ENCODE measurements at places on chromosomes 4 and X. TPM values are rescaled to one million over a fixed set of nuclear protein-coding genes. Genes with fewer than 3 reads are reported as not detected.

- DNase-seq, result no peak
Observed at GRCh38 chr4:2725380-2725779, 30.8 kb downstream of the TNIP2 start.

GRCh38 chr4:52290466-52290865 lies 239.4 kb downstream of the SPATA18 start:
- DNase-seq, result no peak

- DNase-seq, result peak; percentile 18
Observed at GRCh38 chrX:121641560-121641959, 594.1 kb downstream of the GLUD2 start.

GRCh38 chrX:1455948-1456280 lies 3.2 kb upstream of the ASMTL start:
- DNase-seq, result no peak

DNA sequence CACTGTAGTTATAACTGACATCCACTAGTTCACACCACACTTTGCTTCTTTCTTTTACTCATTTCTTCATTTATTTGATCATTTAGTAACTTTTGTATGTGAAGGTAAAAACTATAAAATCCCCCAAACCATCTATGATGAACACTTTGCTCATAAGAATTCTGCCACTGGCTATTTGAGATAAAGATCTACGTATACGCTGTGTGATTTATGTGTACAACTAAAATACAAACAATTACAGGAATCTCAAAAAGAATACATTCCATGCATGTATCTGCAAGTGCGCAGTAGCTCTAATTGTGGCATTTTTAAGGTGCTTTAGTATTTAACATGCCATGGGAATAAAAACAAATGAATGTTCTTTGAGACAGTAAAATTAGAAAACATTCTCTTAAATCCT lies 156.9 kb upstream of the NAP1L5 start:
- DNase-seq, result no peak

DNA sequence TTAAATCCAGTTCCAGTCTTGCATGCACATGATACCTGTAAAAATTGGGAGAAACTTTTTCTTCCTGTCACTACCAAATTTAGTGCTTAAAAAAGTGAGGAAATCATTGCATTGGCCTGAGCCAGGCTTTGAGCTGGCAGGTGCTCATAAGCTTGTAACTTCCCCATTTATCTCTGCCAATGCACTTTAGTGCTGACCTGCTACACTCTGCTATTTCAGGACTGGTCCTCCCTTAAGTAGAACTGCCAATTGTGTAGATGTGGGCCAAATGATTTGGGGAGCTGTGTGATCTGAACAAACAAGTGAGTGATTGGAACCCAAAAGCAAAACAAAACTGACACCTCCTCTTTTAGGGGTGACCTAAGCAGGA lies 51.8 kb downstream of the ZNF827 start:
- DNase-seq, result no peak

GRCh38 chrX:10628906-10629305 lies 8.5 kb upstream of the MID1 start:
- no peak for DNase-seq

DNA sequence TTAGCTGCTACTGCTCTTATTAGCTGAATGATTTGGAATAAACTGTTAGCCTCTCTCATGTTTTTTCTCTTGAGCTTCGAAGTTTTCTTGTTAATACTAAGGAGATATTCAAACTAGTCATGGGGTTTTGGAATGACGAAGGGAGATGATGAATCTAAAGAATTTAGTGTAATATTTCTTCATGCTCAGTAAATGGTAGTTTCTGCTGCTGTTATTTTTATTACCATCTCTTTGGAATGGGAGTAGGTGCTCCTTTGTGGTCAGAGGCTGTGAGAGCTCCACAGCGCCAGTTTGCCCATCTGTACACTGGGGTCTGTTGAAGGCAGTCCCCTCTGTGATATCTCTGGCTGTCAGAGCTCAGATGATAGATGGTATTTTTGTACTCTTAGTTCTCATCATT lies 33.7 kb downstream of the HTT start:
- DNase-seq, result no peak

- DNase-seq, result no peak
Observed at GRCh38 chr4:113788888-113789287, 27.4 kb upstream of the CAMK2D start.

- DNase-seq, result no peak
Observed at GRCh38 chr4:38802561-38803355, 1.8 kb downstream of the TLR1 start.

DNA sequence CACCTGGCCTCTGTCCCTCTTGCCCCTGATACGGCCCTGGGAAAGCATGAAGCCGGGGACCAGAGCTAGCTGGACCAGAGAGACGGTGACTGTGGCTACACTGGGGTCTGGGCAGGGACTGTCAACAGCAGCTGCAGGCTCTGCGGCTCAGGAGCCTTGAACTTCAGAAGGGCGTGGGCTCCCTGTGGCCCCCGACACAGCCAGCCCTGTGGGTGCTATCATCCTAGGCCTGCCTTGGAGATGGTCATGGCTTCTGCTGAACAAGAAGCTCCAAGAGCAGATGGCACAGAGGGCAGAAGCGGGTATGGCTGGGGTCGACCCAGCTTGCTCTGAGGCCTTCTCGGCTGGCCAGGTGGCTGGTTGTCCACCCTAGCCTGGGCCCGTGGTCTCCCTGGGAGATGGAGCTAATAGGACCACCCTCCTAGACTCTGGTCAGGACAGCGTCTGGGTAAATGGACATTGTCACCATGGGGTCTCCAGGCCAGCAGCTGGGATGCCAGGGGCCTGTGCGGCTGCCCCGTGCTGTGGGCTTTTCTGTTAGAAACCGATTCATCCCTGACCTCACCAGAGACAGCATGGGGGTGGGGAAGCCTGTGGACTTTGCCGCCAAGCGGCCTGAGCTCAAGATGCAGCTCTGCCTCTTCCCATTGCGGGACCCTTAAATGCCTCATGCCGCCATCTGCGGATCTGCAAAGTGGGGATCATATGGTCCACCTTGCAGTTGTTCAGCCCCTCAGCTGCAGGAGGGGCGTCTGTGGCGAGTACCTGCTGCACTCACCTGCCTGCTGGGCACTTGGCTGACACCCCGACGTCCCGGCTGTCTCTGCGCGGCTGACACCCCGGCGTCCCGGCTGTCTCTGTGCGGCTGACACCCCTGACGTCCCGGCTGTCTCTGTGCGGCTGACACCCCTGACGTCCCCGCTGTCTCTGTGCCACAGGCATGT lies 21.1 kb downstream of the CPZ start:
- DNase-seq, result no peak

DNA sequence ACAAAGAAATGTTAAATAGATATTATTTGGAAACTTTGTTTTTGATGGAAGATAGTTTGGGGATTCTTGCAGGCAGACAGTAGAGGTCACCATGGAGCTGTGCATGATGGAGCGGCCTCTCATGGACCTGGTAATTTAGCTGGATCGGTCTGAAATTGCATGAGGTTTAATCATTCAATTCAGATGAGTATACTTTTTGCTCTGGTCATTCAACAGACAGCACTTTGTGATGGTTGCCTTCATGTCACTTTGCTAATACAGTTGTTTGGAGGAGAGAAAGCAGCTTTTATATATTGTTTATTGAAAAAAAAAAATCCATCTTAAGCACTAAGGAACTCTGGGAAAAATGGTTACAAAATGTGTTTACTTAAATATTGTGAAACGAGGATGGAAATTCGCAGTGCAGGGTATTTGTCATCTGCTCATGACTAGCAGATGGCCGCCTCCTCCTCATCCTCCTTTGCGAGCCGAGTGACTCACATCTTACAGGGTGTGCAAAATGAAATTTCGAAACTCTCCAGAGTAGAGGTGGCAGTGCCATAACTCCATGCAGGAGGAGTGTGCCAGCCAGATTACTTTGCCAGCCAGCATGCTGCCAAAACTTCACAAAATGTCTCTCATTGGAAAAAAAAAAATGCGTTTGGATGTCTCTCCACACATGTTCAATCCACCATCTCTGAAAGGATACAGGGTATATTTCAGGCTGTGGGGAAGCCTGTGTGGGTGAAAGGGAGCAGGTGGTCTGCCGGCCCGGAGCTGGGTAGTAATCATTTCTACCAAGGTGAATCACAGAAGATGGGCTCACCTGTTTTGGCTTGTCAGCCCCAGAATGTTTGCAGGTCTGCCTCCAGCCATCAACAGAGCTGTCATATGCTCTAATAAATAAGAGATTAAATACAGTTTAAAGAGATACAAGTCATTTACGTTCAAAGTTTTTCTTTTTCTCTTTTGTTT lies 314.9 kb upstream of the DIPK2B start:
- DNase-seq, result peak; percentile 87

GRCh38 chr4:26464420-26465095 lies 25.7 kb downstream of the CCKAR start:
- no peak for DNase-seq

- no peak for DNase-seq
Observed at GRCh38 chr4:181685461-181685860, 557.7 kb upstream of the TENM3 start.

DNA sequence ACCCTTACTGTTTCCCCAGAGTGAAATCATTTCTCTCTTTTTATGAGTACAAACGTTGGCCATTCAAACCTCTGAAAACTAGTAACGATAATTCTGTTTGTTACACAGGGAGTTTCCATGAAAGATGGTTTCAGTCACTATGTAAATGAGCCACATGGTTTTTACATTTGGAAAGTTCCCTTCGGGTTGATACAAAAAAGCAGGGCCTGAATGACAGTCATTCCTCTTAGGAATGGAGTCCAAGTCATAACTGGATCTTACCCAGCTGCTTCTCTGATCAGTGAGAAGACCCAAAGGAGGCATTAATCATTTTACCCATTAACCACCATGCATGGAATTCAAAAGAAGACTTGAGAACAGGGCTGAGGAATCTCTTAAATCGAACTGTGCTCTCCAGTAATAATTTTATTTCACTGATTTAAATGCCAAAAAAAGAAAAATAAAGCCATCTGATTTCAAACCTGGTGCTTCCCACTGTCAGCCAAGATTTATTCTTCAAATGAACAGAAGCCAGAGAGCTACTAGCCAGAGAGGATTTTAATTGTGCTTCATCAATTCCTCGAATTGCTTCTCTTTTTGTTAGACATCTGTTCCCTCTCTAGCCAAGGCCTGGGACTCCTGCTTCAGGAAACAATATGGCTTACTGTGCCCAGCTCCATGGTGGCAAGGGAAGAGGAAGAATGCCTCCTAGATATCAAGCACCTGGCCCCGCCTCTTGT lies 3.2 kb downstream of the SOWAHB start:
- no peak for DNase-seq

DNA sequence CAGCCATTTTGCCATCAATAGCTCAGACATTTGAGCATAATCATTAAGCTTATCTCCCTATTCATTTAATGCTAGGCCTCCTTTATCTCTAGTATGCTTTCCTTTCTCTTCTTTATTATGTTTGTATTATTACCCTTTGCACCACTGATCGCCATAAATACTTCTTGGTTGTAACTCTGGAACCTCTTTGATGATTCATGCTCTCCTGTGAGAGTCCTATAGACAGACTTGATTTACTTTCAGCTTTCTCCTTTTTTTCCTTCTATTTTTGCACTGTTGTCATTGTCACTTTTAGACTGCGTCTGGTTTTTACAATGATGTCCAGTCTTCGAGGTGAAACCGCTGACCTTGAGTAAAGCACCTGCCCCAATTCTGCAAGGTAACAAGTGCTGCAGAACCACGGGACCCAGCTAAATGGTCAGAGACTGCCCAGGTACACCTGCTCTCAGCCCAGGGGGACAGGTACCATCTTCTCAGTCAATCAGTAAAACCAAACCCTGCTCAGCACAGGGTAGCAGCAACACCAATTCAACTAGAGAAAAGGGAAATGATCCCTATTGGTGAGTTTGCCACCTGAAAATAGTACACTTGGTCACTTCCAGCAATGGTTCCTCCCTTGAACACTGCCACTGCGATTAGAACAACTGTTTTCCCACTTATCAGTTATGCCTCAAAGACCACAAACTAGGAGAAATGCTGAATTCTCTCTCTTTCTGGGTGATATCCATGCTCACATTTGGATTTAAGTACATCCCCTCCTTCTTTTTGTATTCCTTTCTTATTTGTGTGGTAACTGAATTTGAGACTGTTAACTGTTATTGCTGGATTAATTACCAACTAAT lies 125.1 kb downstream of the MAML3 start:
- no peak for DNase-seq

DNA sequence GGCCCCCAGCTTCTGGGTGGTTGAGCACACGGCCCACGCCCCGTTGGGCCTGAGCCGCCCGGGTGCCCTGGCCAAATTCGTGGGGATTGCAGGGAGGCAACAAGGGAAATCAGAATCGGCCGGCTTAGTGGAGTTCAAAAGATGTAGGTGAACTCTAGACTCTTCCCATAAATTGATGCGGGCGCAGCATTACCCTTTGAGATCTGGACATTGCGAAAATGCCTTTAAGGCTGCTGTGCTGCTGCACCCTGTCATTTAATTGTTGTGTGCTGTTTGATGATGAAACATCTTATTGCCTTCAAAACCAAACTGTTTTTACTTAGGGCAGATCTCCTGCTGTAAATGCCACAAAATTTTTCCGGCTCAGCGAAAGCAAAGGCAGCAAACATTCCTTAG lies 409 bp upstream of the MPP1 start:
- DNase-seq, result no peak

DNA sequence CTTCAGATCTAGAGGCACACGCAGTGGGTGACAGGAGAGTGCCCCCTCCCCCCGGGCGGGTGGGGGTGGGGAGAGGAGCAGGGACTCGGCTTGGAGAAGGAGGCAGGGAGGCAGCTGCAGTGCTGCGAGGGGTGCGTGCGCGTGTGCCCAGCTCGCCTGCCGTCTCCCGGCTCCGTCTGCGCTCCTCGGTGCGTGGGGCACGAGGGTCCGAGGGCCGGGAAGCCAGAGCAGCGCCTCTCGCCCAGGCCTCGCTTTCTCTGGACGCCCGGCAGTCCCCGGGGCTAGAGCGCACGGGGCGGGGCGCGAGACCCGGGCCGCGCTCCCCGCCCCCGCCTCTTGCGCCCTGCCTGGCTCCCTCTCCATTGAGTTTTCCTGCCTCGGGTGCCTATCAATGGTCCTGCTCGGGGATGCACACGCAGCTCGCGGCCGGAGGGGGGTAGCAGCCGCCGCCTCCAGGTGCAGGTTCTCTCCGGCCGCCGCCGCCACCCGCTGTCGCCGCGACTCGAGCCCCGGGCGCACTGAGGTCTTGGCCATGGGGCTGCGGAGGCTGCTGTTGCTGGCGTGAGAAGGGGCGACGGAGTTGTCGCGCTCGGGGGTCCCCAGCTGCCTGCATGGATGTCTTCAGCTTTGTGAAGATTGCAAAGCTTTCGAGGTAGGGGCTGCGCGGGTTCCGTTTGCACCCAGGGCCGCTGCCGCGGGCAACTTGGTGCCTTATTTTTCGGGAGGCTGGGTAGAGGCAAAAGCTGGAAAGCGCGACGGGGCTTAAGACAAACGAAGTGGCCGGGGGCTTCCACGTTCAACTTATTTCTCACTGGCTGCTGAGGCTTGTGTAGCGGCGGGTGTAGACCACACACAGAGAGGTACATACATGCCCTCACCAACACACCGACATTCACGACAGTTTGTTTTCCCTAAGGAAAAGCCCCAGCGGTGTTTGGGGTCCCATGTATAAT lies at the start of gene FRMPD4:
TSS of gene FRMPD4 (plus strand) at position 113 of the 953 bp plus-strand sequence. CDS start at position 612, 499 bp downstream.
- peak; percentile 57 for DNase-seq

The GSX2 gene
- total RNA-seq, result not detected

The CT55 gene
- not detected for total RNA-seq

The TLR1 gene
- total RNA-seq, result 0.07 TPM

The AFM gene
- total RNA-seq, result not detected

The CD99L2 gene
- total RNA-seq, result 53.5 TPM

The G6PD gene
- total RNA-seq, result 36.0 TPM

The MFSD8 gene
- total RNA-seq, result 10.5 TPM

The MAP3K15 gene
- 1.2 TPM for total RNA-seq
